ENCODE measurements at places on chromosomes 12 and 14.
A peak's percentile ranks its signal among the peaks of the same experiment; 100 is the strongest.

DNA sequence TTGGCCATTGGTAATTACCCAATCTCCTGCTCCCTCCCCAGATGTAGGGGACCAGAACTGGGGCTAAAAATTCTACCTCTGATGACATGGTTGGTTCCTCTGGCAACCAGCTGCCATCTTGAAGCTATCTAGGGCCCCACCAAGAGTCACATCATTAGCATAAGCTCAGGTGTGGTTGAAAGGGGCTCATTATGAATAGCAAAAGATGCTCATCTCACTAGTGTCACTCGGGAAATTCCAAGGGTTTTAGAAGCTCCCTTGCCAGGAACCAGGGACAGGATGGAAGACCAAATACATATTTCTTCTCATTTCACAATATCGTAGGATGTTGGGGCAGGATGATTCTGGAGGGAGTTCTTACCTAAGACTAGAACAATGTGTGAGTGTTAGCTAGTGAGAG, 38.6 kb downstream of the EID3 start:
- no peak for DNase-seq

DNA sequence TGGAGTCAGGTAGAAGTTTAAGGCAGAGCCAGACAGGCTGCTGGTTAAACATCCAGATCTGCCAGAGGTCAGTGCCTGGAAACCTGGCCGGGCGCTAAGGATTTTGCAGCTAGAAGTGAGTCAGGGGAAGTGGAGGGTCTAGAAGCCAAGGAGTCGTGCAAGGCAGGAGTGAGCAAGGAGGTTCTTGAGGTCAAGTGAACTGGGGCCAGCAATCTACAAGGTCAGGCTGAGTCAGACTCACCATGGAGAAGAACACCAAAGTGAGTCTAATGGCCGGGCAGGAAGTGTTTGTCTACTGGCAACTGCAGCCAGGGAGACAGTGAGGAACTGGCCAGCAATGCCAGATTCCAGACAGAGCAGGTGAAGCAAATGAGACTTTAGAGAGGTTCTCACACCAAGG, 628.2 kb downstream of the ETNK1 start:
- no peak for DNase-seq

DNA sequence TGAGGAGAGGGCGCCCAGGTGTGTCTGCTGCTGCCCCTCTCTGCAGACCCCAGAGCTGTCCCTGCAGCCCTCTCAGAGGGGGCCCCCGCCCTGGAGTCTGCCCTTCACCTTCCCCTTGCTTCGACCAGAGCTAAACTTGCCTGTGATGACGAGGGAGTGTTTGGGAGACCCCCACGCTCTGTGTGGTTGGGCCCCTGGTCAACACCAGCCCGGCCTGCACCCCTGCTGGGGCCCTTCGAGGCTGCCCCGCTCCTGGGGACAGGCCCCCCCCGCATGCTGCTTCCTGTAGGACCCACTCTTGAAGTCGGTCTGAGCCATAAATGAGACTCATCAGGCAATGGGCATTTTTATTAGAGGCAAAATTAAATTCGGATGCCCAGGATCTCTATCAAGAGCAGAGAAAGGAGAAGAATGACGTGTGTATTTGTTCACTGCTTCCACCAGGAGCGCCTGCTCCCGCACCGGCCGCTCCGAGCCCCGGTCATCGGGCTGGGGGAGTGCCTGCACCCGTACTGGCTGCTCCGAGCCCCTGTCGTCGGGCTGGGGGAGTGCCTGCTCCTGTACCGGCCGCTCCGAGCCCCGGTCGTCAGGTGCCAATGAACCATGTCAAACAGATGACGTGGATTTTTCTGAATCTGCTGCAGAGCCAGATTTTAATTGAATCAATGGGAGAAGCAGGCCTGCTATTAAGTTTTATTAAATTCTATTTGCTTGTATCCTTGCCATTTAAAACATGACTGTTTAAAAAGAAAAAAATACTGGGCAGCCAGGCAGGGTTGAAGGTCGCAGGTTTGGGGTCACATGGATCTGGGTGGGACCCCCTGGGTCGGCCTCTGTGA, 47.7 kb downstream of the NOC4L start:
- DNase-seq: no peak

DNA sequence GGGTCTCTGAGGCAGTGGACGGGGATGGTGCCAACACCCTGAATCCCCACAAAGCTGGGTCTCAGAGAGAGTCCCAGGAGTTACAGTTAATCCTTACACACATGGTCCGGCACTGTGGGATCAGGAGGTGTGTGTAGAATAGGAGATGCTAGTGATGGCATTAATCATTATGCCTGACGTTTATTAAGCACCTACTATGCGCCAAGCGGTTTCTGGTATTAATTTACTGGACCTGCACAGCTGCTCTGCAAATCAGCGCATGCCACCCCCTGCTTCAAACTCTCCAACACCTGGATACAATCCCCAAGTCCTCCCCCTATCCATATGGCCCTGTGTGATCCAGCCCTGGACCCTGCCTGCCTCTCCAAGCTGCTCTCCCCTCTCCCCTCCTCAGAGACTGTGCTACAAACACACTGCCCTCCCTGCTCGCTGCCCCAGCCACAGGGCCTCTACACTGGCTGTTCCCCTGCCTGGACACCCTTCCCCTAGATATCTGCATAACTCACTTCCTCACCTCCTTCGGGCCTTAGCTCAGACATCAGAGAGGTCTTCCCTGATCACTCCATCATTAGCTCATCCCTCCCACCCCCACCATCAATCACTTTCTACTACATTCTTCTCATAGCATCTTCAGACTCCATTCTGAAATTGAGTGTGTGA, 86.0 kb downstream of the RFLNA start:
- no peak for DNase-seq

GRCh38 chr14:51978681-51979085, 10.7 kb upstream of the RTRAF start:
- no peak for DNase-seq

GRCh38 chr14:59342516-59343484, 122.4 kb downstream of the GPR135 start:
- DNase-seq: no peak

DNA sequence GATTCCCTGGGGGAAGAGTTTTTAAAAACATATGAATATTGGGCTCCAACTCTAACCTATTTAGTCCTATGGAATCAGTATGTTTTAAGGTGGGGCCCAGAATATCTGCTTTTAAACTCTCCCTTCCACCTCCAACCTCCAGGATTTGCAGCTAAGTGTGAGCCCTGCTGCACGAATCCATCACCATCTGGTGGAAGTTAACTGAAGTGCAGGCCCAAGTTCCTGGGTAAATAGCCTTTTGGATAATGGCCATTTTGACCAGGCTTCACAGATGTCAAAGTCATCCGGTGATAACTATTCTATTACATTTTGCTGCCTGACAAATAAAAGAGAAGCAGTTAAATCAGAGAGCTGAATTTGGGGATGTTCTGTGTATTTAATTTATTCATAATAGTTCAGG, 58.1 kb upstream of the RMST start:
- DNase-seq: no peak

GRCh38 chr12:89058402-89058801, 293.9 kb downstream of the DUSP6 start:
- no peak for DNase-seq

GRCh38 chr14:35855876-35856481, 29.8 kb downstream of the BRMS1L start:
- no peak for DNase-seq

- DNase-seq: peak; percentile 33
These were observed 65.2 kb downstream of the NINJ2 start for GRCh38 chr12:597926-598568.

- no peak for DNase-seq
These were observed 10.7 kb downstream of the MYO1A start for GRCh38 chr12:57039016-57039798.

DNA sequence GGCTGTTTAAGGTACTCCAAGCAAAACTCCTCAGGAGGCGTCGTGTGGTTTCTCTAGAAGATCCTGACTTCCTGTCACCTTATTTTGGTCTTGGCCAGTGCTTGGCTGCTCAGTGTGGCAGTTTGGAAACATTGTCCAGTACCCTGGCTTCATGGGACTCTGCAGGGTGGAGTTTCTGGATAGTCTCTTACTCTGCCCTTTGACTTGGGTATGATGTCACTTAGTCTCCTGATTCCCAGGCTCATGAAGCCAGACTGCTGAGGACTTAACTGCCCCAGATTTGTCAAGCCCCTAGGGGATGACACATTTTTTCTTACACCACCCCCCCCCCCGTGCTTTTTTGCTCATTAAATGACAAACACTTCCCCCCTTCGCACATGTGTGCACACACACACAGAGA, 82.7 kb downstream of the ADCK1 start:
- DNase-seq: no peak

GRCh38 chr14:60161196-60162107, 3.7 kb downstream of the DHRS7 start:
- DNase-seq: peak; percentile 72

- DNase-seq: no peak
These were observed 236.2 kb upstream of the KRR1 start for GRCh38 chr12:75747572-75748021.

DNA sequence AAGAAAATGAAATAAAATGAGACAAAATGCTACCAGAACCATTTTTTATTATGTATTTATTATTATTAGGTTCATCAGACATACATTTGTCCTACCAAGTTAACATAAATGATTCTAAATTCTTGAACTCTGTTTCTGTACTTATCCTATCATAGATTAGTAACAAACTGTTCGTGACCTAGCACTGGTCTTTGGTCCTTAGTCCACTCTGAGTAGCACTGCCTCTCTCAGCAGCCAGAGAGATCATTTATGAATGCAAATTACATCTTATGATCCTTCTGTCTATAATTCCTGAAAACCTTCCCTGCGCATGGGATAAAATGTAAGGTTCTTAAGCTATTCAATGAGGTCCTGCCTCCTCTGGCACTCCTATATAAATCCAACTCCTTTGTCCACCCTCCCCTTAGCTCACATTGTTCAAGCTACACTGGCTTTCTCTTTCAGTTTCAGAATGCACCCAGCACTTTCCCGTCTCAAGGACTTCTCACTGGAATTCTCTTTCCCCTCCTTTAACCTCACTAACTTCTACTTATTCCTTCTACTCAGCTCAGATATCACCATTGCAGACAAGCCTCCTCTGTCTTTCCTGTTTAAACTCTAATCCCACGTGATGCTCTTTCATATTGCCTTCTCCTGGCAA, 17.1 kb downstream of the PDZRN4 start:
- DNase-seq: no peak

DNA sequence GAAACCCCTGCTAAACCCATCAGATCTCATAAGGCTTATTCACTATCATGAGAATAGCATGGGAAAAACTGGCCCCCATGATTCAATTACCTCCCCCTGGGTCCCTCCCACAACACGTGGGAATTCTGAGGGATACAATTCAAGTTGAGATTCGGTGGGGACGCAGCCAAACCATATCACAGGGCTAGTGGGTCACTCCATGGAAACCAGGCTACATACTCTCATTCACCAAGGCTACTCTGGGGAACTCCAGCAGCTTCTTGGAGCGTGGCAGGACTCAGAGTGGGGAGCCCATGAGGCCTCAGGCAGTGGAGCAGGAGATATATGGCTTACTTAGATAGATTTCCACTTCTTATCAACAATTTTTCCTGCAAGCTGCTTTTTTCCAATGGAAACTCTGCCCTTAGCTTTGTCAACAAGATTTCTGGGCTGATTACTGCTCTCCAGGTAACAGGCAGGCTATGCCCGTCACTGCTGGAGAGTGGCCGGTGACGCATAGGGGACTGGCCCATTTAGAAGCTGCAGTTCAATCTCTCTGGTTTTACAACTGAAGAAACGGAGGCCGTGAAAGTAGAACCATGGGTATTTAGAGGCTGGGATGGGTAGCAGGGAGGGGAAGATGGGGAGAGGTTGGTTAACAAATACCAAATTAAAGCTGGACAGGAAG, 16.5 kb downstream of the VDR start:
- no peak for DNase-seq

DNA sequence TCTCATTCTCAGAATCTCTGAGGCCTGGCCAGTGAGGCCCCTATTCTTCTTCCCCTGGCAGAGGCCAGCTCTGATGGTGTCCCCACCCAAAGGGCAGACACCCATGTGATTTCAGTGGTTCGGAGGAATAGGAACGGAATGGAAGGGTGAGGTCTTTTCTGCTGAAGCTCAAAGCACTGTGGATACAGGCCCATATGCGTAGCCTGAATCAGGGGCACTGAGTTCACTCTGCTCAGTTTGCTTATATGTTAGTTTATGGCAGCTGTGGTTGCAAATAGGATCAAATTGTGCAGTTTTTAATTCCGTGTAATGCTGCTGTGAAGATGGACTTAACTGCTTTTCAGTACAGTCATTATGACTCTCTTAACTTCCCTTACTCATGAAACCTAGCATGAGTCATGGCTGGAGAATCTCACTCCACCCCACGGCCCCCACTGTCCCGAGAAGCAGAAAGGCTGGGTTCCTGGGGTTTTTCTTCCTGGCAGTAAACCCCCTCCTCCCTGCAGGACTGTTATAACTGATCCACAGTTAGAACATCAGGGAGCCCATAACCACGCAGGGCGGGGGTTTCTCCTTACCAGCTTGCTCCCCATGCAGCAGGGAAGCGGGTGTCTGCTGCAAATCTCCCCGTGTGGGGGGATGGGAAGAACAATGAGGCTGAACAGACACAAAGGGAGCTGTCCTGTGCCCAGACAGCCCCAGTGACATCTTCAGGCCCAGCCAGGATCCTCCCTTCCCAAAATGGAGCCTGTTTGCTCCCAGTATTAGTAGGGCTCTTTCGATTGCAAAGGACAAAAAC, 122.7 kb downstream of the SLC38A6 start:
- no peak for DNase-seq

DNA sequence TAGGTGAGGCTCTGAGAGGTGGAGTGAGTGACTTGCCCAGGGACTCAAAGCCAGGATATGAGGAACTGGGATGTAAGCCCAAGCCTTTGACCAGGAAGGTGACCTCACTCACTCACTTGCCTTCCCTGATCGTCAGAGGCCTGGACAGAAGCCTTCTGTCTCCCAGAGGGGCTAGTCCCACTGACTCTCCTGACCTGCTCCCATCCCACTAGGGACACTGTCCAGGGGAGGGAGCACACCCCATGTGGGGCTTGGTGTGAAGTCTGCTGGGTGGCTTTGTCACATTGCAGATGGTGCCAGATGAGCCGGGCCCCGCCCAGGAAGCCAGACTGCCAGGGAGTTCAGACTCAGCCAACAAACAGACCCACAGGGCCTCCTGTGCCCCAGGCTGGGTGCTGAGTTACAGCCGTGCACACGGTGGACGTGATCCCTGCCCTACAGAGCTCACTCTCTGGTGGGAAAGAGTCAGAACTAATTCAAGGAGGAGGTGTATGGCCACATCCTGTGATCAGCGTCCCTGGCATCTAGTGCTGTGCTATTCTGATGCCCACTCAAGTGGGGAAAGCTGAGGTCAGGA, 28.3 kb downstream of the MMAB start:
- DNase-seq: no peak

- DNase-seq: no peak
These were observed 151.0 kb downstream of the TPH2 start for GRCh38 chr12:72089678-72090077.

DNA sequence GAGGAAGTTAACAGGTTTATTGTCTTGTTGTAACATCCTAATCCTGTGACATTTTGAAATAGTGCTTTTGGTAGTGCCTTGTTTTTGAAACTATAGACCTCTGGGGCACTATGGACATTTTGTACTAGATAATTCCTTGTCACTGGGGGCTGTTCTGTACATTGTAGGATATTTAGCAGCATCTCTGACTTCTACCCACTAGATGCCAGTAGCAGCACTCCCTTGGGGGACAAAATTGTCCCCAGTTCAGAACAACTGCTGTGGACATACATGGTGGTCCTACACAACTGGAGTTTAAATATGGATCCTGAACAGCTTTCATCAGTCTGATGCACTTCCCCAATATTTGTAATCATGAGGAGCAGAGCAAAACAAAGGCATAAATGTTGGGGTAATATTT, 264.7 kb downstream of the RAD51B start:
- DNase-seq: no peak

- no peak for DNase-seq
These were observed 9.7 kb upstream of the WSCD2 start for GRCh38 chr12:108119126-108119973.

- no peak for DNase-seq
These were observed 336.7 kb upstream of the RPL10L start for GRCh38 chr14:46988312-46988711.
